ENCODE measurements at places on chromosomes 2 and 18. TPM values are rescaled to one million over a fixed set of nuclear protein-coding genes. Genes with fewer than 3 reads are reported as not detected.

The ACTR1B gene
- total RNA-seq, result 88.5 TPM

The WNT10A gene
- not detected for total RNA-seq

DNA sequence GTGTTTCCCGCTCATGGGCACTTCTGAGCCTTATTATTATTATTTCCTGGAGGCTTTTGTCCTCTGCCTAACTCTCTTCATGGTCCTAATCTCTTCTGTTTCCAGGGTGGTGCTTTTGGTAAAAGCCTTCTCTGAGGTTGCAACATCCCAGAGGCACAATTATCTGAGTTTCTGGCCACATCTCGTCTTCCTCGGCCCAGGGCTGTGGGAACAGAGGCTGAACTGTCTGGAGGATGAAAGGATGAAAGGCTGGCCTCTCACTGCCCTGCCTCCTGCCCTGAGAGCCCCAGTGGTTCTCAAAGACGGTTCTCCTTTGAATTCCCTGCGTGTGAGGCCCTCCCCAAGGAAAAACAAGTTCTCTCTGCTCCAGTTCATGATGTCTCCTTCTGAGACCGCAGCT, 13.8 kb downstream of the GYPC start:
- no peaks in the 10 kb centered on the region for H3K27me3 ChIP-seq
- H3K4me1 ChIP-seq, result peaks cover 24% of the 10 kb centered on the region

GRCh38 chr18:51666763-51667191, 469.3 kb upstream of the MEX3C start:
- peaks cover 1% of the 10 kb centered on the region for H3K36me3 ChIP-seq
- H3K27me3 ChIP-seq, result peaks cover 25% of the 10 kb centered on the region

DNA sequence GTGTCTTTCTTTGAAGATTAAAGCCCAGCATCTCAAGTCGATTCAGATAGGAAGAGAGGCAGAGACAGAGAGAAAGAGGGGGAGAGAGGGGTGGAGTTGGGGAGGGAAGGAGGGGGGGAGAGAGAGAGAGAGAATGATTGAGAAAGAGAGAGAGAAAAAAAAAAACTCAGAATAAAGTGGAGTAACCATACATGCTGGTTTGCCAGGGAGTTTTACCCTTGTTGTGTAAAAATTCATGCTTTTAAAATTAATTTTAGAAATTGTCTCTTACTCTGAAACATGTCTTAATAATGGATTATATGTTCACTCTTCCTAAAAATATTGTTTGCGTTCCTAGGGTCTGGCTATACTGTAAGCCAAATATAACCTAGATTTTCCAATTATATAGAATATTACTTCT, 908.5 kb downstream of the DSC3 start:
- H3K4me3 ChIP-seq, result no peak overlapping the region
- H3K36me3 ChIP-seq, result no peaks in the 10 kb centered on the region
- no peaks in the 10 kb centered on the region for H3K27me3 ChIP-seq

- peak overlapping the region; percentile 99 for H3K27ac ChIP-seq
- H3K36me3 ChIP-seq, result peaks cover 5% of the 10 kb centered on the region
- DNase-seq, result no peak
- no peaks in the 10 kb centered on the region for H3K27me3 ChIP-seq
Measured at GRCh38 chr2:177551989-177552421, 159.4 kb downstream of the AGPS start.

Measured in progenitor cell of endocrine pancreas (in vitro differentiated cells).